Naive thymus-derived CD4-positive, alpha-beta T cell (primary cell): ENCODE measurements at places on chromosomes 5 and 9. TPM values are rescaled to one million over a fixed set of nuclear protein-coding genes. Genes with fewer than 3 reads are reported as not detected.

DNA sequence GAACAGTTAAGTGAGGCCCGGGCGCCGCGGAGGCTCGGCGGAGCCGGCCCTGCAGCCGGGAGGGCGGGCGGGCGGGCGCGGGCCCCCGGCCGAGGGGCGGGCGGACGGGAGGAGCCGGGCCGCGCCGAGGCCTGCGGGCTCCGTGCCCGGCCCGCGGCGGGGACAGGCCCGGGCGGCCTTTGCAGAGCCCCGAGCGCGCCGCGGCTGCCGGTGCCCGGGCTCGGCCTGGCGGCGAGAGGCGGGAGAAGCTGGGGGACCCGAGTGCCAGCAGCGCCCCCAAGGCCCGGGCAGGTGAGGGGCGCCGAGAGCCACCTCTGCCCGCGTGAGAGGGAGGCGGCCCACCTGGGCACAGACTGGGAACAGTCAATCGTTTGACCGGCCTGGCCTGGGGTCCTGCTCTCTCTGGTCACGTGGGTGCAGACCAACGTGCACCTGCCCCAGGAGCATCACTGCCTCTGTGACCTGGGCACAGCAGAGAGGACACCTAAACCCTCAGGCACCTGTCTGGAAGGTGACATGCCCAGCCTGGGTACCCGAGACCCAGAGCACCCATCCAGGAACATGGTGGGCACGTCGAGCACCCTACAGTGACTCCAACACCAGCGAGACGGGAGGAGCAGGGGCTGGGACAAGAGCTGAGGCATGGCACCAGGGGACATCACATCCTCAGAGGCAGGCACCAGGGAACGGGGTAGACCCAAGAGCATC, 531 bp downstream of the MVB12B start:
- no peaks in the 10 kb centered on the region for H3K36me3 ChIP-seq
- peak overlapping the region; percentile 19 for H3K4me3 ChIP-seq
- DNase-seq: peak; percentile 4
- H3K27ac ChIP-seq: peak overlapping the region; percentile 47
- H3K27me3 ChIP-seq: no peaks in the 10 kb centered on the region

DNA sequence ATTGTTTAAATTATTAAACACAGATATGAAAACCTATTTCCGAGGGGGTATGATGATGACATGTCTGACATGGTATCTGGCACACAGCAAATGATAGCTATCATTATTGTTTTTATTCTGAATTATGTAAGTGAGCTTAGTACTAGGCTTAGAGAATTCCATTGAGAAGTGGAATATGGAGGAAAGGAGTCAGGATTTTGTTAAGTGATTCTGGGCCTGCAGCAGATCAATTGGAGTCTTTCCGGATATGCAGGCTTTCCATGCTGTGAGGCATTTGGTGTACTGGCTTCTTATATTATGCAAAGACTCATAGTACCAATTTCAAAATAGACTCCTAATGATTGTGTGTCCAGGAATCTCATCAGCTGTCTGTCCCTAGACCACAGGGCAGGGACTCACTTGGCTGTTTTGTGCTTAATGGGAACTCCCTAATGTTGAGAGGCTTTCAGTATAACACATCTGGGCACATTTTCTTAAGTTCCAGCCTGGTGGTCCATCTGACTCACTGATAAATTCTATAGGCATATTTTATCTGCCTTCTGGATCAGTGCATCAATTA, 180.0 kb upstream of the KLF9 start:
- no peak overlapping the region for H3K27ac ChIP-seq
- no peaks in the 10 kb centered on the region for H3K4me1 ChIP-seq
- no peaks in the 10 kb centered on the region for H3K36me3 ChIP-seq
- no peak for DNase-seq

- peaks cover 12% of the 10 kb centered on the region for H3K36me3 ChIP-seq
- H3K27ac ChIP-seq: no peak overlapping the region
- no peak for DNase-seq
- no peak overlapping the region for H3K4me3 ChIP-seq
These were observed 32.2 kb downstream of the HRH2 start for GRCh38 chr5:175690025-175690424.

GRCh38 chr5:42691413-42691937, 65.1 kb upstream of the CCDC152 start:
- no peaks in the 10 kb centered on the region for H3K27me3 ChIP-seq
- no peak overlapping the region for H3K4me3 ChIP-seq
- H3K36me3 ChIP-seq: no peaks in the 10 kb centered on the region

- H3K4me3 ChIP-seq: no peak overlapping the region
- no peaks in the 10 kb centered on the region for H3K36me3 ChIP-seq
These were observed 61.5 kb downstream of the FXN start for GRCh38 chr9:69097064-69097463.

DNA sequence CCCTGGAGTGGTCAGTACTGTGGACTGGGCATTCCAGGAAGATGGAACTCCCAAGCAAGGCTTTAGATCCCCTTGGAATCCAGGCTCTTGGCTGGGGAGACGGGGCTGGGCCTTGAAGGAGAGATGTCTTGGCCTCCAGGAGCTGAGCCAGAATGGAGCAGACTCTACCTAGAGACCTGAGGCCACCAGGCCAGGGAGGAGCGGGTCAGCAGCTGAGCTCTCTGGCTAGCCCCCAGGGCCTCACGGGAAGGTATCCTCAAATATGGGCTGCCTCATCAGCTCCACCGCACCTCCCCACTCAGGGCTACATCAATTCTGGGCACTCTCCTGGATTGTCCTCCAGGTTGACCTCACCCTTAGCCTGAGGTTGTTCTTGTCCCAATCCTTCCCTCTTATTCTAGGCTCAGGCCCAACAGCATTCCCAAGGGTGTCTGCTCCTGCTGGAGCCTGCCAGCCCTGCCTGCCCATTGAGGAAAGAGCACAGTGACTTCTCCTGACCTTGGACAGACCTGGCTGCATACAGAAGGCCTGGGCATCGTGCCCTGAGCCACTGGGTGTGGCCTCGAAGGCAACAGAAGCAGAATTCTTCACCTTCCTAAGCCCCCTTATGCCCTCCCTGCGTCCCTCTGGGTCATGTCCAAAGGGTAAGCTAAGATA, 3.0 kb upstream of the PDLIM4 start:
- H3K27me3 ChIP-seq: no peaks in the 10 kb centered on the region
- no peaks in the 10 kb centered on the region for H3K36me3 ChIP-seq
- H3K4me3 ChIP-seq: no peak overlapping the region

DNA sequence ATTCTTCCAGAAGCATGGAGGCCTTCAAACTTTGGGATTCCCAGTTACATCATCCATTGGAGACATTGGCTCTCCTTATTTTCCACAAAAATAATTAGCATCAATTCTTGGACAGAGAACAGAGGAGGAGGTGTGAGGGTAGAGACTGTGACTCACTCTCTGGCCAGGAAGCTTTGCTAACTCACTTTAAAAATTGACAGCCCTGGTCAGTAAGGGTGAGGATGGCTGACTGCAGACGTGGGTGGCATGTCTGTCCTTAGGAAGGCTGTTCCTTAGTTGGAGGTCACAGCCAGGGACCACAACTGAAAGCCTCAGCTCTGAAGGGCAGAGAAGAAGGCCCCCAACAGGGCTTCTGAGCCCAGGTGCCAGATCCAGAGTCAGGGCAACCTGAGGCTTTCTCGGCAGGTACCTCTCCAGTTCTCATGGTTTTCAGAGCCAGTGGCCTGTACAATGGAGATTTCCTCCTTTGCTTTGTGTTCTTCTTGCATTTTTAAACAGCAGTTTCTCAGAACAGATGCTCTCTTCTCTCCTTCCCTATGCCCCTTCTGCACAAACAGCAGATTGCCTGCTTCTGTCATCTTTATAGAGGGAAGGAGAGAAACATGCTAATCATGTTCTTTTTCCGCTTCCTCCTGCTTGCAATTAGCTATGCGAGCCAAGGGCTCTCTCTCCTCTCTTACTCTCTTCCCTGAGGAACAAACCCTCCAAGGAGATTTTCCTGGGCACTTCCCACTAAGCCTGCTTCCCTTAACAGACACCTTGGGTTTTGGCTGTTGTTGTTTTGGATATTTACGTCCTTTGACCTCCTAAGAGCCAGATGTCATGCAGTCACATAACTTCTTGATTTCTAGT, 92.5 kb upstream of the ZNF366 start:
- no peak overlapping the region for H3K27ac ChIP-seq
- no peaks in the 10 kb centered on the region for H3K4me1 ChIP-seq
- DNase-seq: no peak
- peaks cover 2% of the 10 kb centered on the region for H3K27me3 ChIP-seq
- H3K36me3 ChIP-seq: no peaks in the 10 kb centered on the region

GRCh38 chr9:112743216-112743836, 7.2 kb upstream of the SNX30 start:
- no peak for DNase-seq
- H3K27ac ChIP-seq: no peak overlapping the region
- H3K4me3 ChIP-seq: no peak overlapping the region

DNA sequence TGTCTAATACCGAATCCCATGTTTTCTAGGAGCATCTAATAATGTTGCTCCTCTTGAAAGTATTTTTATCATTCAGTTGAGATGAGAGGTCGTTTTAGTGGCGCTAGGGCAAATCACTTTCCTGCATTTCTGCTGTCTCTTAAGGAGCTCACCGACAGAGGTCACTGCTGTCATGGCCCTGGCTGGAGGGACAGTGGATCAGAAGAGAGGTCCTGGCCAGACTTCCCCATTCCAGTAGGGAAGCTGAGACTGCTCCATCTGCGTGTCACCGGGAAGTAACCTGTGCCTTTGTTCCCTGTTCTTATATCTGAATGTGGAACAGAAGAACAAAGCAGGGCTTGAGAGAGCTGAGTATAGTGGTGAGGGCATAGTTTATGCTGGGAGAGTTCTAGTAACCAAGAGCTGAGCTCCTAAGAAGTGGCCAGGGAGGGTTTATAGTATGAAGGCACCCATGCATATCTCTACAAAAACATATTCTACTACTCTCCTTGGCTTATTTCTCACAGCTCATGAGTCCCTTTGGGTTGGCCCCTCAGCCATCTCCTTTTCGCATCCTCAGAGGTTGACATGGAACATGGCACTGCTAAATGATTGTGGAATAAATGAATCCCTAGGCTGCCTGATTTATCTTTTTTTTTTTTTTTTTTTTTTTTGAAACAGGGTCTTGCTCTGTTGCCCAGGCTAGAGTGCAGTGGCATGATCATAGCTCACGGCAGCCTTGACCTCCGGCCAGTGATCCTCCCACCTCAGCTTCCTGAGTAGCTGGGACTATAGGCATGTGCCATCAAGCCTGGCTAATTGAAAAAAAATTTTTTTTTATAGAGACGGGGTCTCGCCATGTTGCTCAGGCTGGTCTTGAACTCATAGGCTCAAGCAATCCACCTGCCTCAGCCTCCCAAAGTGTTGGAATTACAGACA, 27.2 kb downstream of the ATP6V0E1 start:
- DNase-seq: no peak
- H3K27me3 ChIP-seq: no peaks in the 10 kb centered on the region
- no peaks in the 10 kb centered on the region for H3K36me3 ChIP-seq
- no peaks in the 10 kb centered on the region for H3K4me1 ChIP-seq

DNA sequence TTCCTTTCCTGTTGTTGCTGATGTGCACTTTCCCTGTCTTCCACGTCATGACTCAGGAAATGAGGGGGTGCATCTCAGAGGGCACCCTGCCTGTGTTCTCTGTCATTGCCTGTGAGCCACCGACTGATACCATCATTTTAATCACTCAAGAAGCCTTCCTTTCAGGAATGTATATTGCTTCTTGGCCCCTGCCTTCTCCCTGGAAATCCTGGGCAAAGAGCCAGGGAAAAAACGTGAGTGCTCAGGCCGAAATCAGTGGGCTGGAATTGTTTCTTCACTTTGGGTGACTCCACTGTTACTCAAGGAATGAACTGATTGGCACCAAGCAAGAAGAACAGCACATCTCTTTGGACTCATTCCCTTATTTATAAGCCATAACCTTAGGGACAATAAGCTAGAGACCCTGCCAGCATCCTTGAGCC, 126.1 kb downstream of the SNX18 start:
- H3K36me3 ChIP-seq: no peaks in the 10 kb centered on the region
- H3K27ac ChIP-seq: no peak overlapping the region
- peaks cover 44% of the 10 kb centered on the region for H3K4me1 ChIP-seq
- no peak for DNase-seq
- H3K27me3 ChIP-seq: no peaks in the 10 kb centered on the region

GRCh38 chr5:116517488-116517887, 57.1 kb downstream of the SEMA6A start:
- no peak overlapping the region for H3K27ac ChIP-seq
- no peaks in the 10 kb centered on the region for H3K36me3 ChIP-seq
- H3K27me3 ChIP-seq: no peaks in the 10 kb centered on the region
- H3K4me3 ChIP-seq: no peak overlapping the region

DNA sequence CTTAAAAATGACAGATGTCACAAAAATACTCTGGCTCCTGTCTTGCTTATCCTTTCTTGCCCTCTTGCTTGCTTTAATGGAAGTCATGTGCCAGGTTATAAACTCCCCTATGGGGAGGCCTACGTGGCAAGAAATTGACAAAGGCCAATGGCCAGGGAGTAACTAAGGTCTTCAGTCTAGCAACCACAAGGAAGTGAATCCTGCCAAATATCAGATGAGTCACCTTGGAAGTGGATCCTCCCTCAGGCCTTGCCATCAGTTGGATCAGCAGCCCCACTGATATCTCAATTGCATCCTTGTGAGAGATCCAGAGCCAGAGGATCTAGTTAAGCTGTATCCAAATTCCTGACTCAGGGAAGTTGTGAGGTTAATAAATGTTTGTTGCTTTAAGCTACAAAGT, 82.8 kb downstream of the CAAP1 start:
- no peaks in the 10 kb centered on the region for H3K4me1 ChIP-seq
- no peak overlapping the region for H3K27ac ChIP-seq
- H3K27me3 ChIP-seq: peaks cover 2% of the 10 kb centered on the region
- no peak overlapping the region for H3K4me3 ChIP-seq

GRCh38 chr9:115883467-115884329, 269.9 kb upstream of the PAPPA start:
- H3K4me1 ChIP-seq: no peaks in the 10 kb centered on the region
- DNase-seq: no peak
- no peak overlapping the region for H3K27ac ChIP-seq
- no peak overlapping the region for H3K4me3 ChIP-seq

DNA sequence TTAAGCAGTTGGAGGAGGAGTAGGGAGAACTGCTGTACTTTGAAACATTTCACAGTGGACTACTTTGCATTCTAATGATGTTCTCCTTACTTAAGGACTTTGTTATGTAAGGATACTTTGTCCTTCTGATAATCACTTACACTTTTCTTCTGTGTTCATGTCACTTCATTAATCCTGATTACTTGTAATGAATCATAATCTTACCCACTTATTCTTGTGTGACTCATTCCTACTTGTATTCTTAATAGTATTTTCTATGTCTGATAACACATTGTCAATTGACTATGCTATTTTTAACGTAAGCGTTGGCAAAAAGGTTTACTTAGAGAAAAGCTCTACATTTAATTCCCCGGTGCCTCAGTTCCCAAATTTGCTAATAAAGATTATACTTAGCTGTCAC, 63.8 kb downstream of the GHR start:
- no peak overlapping the region for H3K27ac ChIP-seq
- no peaks in the 10 kb centered on the region for H3K27me3 ChIP-seq
- H3K4me3 ChIP-seq: no peak overlapping the region
- DNase-seq: no peak

DNA sequence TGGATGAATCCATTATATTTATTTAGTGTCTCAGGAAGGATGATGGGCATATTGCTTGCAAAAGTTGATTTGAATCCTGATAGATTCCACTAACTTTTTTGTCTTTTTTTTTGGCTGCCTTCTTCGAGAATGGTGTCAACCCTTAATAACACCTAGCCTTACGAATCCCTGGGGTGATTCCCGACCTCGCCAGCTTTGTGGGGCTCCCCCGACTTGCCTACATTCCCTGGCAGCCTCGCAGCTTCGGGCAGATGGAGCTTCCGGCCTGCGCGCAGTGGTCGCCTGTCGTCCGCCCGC, 366 bp upstream of the DOCK8 start:
- H3K27me3 ChIP-seq: no peaks in the 10 kb centered on the region
- H3K27ac ChIP-seq: no peak overlapping the region
- DNase-seq: no peak
- H3K4me1 ChIP-seq: peaks cover 6% of the 10 kb centered on the region

Gene SV2C
- total RNA-seq: not detected

Gene SLC34A3
- total RNA-seq: 0.16 TPM

Gene AGGF1
- total RNA-seq: 26.2 and 29.4 TPM in 2 replicates

Gene VLDLR
- total RNA-seq: not detected

Gene CPEB4
- 12.6 TPM for total RNA-seq
